ENCODE measurements at places on chromosomes 12 and 14.

GRCh38 chr14:98229656-98230366, 1042.2 kb downstream of the BCL11B start:
- DNase-seq: no peak

- peak; percentile 74 for DNase-seq
Observed at GRCh38 chr12:685388-685787, 22.1 kb upstream of the NINJ2 start.

- no peak for DNase-seq
Observed at GRCh38 chr14:59600211-59600945, 23.8 kb upstream of the CCDC175 start.

GRCh38 chr14:62938778-62939177, 106.5 kb downstream of the KCNH5 start:
- DNase-seq: no peak

GRCh38 chr14:33792009-33792719, 158.7 kb downstream of the EGLN3 start:
- no peak for DNase-seq

- no peak for DNase-seq
Observed at GRCh38 chr14:69373104-69373503, 25.0 kb downstream of the ERH start.

DNA sequence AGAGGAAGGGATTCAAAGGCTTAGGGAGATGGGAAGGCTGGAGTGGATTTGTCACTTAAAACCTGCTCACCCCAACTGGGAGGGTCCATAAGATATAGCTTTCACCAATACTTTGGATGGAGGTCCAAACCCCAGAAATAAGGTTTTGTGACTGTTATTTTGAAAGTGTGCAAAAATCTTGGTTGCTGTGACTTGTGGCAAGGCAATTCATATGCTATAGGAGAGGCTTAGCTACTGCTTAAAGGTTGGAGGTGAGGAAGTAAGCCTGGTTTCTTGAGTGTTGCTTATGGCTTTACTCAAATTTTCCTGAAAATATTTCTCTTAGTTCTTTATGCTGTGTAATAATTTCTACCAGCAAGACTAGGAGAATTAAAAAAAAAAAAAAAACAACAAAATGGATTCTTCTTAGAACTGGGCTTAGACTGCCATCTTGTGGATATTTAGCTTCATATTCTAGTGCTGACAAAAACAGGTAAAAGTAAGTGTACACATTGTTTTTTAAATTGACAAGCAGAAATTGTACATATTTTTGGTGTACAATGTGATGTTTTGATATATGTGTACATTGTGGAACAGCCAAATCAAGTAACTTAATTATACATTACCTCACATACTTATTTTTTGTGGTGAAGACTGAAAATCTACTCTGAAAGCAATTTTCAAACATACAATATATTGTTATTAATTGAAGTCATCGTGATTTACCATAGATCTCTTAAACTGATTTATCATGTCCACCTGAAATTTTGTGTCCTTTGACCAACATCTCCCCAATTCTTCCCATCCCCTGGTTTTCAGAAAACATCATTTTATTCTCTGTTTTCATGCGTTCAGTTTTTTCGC, 23.0 kb downstream of the PDE6H start:
- no peak for DNase-seq

GRCh38 chr12:103996595-103996994, 30.9 kb downstream of the TDG start:
- DNase-seq: no peak

DNA sequence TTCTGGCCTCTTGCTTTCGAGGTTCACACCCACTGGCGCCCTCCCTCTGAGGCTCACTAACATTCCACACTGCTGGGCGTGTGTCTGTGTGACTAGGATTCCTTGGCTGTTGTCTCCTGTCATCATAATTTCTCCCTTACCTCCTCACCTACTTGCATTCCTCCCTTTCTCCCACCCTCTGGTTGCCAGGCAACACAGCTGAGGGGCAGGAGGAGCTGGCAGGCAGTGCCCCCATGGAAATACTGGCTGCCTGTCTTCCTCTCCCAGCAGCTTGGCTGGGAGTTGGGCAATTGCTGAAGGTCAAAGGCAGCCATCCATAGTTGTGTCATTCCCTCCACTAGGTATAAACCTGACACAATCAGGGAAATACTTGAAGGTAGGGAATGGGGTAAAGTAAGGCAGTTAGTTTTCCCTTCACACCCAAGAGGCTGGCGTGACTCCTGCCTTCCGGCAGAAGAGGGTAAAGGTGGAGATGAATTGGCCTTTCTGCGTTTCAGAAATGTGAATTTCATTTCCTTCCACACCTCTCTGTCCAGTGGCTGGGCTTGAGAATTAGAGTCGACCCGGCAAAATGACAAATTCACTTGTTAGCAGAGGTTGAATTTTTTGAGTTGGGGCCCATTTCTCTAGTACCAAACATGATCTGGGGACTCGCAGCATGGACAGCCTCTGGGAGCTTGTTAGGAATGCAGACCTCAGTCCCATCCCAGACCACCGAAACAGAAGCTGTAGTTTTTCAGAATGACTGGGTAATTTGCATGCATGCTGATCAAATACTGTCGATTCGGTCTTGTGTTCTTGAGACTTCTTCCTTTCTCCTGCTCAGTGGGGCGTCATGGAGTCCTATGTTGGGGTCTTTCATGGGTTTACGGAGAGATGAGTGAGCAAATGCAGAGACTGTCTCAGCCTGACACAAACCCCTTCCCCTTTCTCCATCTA, 24.3 kb upstream of the EMP1 start:
- no peak for DNase-seq

Data from stimulated activated CD4-positive, alpha-beta T cell treated with anti-CD3 and anti-CD28 coated beads, Interleukin-1b, Interleukin-23, amount 100 ng/mL, for 48 hours (primary cell).